ENCODE measurements at places on chromosomes 7 and 10. TPM values are rescaled to one million over a fixed set of nuclear protein-coding genes. Genes with fewer than 3 reads are reported as not detected.

GRCh38 chr7:155069992-155070751, at the start of gene HTR5A:
HTR5A (plus strand) TSS chr7:155070324; CDS start chr7:155070900, 576 bp downstream.
- peak; percentile 87 for DNase-seq

CALML5 gene
- total RNA-seq = not detected

- DNase-seq = no peak
Measured at GRCh38 chr7:138151731-138152577, 75.7 kb downstream of the AKR1D1 start.

CYP3A7 gene
- not detected for total RNA-seq

- DNase-seq = no peak
Measured at GRCh38 chr7:20430664-20431063, 100.0 kb downstream of the ITGB8 start.

GRCh38 chr7:13057462-13058200, 370.2 kb downstream of the ARL4A start:
- DNase-seq = no peak

LRRC4 gene
- 0.82 TPM for total RNA-seq

DNA sequence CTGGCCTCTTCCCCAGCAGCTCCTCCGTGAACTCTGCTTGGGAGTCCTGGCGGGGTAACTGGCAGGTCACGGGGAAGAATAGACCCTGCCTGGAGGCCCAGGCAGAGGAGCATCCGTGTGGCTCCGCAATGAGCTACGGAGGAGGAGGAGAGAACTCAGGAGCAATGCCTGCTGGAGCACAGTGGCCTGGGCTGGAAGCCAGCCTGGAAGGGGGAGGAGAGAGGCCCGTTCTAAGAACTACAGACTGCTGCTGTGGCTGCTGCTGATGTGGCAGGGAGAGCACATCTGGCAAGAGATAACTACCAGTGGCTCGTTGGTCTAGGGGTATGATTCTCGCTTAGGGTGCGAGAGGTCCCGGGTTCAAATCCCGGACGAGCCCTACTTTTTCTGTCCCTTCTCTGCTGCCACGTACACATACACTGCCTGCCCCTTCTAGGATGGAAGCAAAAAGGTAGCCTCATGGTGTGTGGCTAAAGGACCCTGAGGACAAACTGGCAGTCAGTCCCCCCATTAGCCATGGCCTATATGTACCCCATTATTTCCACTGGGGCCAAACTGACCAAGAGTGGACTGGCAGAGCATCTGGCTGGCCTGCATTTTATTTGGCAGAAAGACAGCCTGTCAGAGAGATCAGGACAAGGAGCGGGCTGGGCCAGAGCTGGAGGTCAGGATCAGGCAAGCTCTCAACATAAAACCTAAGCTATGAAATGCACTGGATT, 7.7 kb upstream of the OPN1SW start:
- DNase-seq = no peak

- no peak for DNase-seq
Measured at GRCh38 chr10:13809427-13809826, 222.7 kb downstream of the PRPF18 start.

DNA sequence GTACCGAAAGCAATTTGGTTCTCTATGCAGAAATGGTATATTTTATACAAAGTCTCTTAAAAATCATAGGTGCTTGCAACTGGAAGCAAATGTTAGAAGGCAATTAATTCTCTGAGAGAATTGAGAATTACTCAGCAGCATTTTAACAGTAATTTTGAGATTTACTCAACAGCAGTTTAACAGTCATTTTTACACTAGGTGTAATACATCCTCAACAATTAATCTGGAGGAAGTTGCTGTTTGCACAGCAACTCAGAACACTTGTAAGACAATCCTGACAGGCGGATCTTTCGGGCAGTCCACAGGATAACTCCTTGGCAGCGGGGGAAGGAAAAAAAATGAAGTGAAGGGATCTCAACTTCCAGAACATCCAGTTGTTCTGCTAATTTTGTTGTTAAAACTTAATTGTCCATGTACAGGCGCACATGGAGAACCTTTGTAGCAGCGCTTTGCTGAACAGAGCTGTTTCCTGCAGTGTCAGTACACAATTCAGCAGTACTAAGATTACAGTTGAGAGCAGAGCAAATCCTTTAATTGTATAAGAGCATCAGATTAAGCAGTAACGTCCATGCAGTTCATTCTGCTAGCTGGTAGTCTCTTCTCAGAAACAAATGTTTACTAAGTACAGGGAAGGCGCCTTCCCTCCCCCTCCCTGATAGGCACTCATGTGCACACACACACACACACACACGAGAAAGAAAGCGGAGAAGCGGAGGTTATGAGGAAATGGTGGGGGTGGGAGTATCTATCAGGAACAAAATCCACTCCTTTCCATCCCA, 43.8 kb downstream of the ENO4 start:
- DNase-seq = no peak

DNA sequence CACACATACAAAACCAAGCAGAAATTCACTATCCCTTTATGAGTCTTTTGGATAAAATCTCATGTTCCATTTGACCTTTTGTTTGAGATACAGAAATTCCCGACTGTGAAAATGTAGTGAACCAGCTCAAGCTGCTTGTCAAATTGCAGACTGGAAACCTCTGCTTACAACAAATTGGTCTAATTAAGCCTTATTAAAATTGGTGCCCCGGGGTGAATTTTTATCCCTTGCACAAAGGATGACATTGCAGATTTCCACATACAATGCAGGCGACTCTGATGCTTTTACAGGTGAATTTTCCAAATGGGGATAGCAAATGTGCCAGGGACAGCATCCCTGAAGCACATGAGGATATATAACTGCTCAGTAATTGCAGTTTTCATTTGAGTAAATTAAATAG, 257.3 kb downstream of the BMPER start:
- DNase-seq = no peak

GRCh38 chr7:32204361-32205018, 134.3 kb upstream of the PDE1C start:
- DNase-seq = no peak

ZNF239 gene
- total RNA-seq = 2.3 TPM

FFAR4 gene
- total RNA-seq = not detected

DNA sequence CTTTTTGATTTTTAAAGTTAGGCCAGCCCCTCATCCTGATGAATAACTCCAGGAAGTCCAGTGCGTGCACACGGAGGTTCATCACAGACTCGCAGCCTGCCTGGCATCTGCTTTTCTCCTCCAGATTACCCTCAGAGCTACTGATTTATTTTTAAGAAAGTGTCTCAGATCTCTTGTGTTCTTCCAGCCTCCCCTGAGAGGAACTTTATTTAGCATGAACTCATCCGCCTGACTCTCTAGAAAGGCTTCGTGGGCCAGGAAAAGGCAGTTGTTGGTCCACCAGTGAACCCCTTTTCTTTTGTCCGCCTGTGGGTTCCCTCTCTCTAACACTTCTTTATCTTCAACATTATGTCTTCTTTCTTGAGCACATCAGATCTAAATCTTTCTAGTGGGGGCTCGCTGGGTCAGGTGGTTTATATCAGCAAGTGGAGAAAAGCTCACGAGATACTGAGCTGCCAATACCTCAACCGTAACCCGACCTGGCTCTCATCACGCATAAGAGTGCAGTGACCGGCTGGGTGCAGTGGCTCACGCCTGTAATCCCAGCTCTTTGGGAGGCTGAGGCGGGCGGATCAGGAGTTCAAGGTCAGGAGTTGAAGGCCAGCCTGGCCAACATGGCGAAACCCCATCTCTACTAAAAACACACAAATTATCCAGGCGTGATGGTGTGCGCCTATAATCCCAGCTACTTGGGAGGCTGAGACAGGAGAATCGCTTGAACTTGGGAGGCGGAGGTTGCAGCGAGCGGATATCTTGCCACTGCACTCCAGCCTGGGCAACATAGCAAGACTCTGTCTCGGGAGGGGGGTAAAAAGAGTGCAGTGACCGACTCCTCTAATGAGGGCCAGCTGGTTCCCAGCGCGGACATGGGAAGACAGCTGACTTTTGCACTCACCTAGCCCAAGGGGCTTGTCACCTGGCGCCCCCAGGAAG, 162.3 kb downstream of the CCDC3 start:
- no peak for DNase-seq

- DNase-seq = no peak
Measured at GRCh38 chr7:146314962-146315361, 198.4 kb downstream of the CNTNAP2 start.

DNA sequence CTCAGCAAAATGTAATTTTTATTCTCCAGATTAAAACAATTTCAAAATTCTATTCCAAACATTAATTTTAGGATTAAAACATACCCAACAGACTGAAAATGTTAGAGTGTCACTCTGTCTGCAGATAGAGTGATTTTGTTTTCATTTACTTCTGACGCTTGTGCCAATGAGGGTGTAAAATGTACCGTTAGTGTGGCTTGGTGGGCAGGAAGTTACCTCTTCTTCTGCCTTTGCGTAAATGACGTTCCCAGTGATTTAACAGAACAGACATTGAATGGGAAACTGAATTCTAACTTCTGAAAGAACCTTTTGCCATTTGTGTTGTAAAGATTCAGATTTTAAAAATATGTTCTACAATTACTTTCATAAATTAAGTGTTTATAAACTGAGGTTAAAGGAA, 47.0 kb upstream of the DRGX start:
- DNase-seq = no peak

DNA sequence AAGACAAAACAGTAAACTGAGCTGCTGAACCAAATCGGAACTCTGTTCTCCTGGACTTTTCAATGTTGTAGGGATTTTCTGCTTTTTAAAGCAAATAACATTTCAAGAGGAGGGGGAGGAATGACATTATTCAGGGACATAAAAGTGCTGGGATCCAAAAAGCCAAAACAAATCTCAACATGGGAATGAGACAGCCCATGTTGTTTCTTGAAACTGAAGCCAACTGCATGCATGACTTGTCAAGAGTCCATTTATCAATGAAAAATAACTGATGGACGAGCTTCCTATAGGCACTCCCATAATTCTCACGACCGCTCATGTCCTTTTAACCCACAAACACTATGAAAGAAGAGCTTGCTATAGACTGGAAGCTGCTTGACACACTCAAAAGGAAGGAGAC, 27.8 kb downstream of the FAM53B start:
- DNase-seq = no peak

DNA sequence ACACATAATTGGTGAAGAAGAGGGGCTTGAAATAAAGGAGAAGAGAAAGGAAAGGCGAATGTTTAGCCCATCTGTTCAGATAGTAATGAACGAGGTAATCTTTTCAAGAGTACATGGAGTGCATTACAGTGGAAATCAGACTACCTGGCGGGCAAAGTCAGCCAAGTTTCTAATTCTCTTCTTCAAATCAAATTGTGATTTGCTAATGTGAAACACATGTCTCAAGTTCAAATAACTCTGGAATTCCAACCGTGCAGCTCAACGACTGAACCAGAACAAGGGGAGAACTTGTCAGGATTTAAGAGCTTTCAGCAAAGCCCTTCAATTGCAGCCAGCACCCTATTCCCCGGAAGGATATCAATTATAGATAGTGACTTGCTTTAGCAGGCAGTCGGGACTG, 216.9 kb downstream of the GLI3 start:
- DNase-seq = no peak

DNA sequence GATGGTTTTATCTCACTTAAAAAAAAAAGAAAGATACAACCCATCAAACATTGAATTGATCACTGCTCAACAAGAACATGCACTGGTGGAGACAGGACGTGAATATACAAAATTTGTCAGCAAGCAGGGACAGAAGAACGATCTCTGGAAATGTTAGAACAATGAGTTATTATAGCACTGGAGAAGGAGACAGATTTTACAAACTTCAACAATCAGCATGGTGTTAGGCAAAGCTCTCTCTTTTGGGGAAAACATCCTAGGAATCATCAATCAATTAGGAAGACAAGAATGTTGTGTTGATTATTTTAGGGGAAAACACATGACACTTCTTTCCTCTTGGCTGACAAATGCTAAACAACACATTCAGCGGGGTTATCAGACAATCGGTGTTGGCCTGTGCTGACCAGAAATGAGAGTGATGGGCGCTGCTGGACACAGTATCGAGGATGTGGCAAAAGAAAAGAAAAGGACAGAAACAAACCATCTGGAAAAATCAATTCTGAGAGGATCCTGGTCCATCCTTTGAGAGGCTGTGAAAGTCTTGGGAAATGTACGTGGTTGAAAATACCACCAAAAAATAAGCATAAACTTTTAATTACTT, 103.9 kb downstream of the RAPGEF5 start:
- no peak for DNase-seq

DNA sequence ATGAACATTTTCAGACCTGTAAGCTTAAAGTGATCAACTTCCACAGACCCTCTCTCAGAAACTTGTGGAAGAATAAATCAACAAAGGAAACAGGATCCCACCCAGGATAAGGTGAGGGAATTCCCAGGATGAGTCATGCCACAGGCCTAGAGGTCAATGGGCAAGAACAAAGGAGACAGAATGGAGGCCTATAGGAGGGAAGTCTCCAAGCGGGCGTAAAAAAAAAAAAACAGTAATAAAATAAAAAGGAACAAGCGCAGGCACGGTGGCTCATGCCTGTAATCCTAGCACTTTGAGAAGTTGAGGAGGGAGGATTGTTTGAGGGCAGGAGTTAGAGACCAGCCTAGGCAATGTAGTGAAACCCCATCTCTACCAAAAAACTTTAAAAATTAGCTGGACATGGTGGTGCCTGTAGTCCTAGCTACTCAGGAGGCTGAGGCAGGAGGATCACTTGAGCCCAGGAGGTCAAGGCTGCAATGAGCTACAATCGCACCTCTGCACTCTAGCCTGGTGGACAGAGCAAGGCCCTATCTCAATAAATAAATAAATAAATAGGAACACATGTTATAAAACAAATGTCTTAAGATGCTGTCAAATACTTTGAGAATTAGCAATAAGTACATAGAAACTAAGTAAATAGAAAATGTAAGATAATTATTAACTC, 8.4 kb downstream of the SORBS1 start:
- no peak for DNase-seq

GRCh38 chr10:77907900-77908717, 18.4 kb downstream of the DLG5 start:
- no peak for DNase-seq

GRCh38 chr7:158816271-158816670, 13.0 kb downstream of the ESYT2 start:
- DNase-seq = no peak

GRCh38 chr7:73452999-73453635, 19.5 kb downstream of the FZD9 start:
- DNase-seq = no peak
